ENCODE measurements at places on chromosomes 11 and 22. TPM values are rescaled to one million over a fixed set of nuclear protein-coding genes. Genes with fewer than 3 reads are reported as not detected.

RIC3 gene
- total RNA-seq: 9.1 TPM

SMIM38 gene
- total RNA-seq: 1.1 TPM

DNA sequence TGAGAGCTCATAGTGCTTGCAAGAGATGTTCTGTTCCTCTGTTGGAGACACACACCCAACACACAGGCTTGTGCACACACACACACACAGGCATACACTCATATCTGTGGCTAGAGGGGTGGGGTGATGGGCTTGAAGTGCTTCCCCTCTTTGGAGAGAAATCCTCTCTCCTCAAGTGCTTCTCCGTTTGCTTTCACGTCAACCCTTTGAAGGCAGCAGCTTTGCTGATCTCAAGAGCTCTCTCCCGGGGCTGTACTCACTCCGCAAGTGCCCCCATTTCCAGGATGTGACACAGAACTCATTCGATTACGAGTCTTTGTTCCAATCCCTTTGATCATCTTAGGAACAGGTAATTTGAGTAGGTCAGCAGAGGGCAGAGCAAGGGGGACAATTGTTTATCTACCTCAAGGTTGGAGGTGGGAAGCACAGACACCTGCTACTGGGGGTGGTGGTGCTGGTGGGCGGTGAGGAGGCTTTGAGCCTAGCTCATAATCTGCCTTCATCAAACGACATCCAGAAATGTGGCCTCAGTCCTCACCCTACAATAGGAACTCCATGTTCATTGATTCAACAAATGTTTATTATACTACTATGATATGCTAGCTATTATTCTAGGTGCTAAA, 529.8 kb upstream of the CADM1 start:
- DNase-seq: no peak
- H3K27ac ChIP-seq: peak overlapping the region; percentile 65
- H3K36me3 ChIP-seq: no peaks in the 10 kb centered on the region
- H3K4me3 ChIP-seq: no peak overlapping the region
- peaks cover 5% of the 10 kb centered on the region for H3K4me1 ChIP-seq

DNA sequence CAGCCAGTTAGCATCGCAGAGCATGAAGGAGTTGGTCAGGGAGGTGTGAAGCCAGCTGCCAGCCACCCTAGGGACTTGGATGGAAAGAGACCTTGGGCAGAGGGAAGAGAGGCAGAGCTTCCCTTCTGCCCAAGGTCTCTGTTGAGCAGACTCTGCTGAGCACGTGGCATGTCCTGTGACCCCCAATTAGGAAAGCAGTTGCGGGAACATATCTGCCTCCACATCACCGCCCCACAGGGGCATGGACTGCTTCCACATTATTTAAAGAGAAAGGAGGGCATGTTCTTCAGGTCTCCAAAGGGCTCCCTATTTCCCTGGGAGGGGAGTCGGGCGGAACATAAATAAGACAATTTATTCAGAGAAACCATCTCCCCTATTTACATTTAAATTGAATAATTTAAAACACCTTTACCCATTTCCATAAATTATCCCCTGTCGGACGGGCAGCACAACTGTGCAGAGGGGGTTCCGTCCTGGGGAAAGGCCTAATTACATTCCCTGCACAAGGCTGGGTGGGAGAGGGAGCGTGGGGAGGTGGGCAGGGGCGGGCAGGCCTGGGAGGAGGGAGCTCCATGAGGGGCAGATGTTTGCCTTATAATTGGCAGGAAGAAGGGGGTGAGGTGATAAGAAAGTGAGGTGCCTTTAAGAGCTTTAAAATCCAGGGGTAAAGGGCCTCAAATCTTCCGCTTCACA, 88.8 kb upstream of the THY1 start:
- H3K27me3 ChIP-seq: peaks cover 17% of the 10 kb centered on the region
- no peak overlapping the region for H3K27ac ChIP-seq
- no peak for DNase-seq
- no peak overlapping the region for H3K4me3 ChIP-seq

DNA sequence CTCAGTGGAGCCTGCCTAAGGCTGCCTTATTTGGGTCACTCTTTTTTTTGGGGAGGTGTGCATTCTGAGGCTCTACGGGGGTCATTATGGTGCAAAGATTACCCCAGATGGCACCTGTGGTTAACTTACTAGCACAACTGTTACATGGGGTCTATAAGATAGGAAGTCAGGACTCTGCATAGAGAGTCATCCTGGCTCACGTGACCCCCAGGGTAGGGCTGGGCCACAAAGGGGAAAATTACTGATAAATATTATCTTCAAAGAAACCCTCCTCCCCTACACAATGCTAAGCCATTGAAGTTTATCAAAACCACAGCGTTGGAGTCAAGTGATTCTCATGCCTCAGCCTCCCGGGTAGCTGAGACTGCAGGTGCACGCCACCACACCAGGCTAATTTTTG, 397.1 kb downstream of the MN1 start:
- H3K27me3 ChIP-seq: no peaks in the 10 kb centered on the region
- no peaks in the 10 kb centered on the region for H3K36me3 ChIP-seq
- no peak for DNase-seq
- peaks cover 19% of the 10 kb centered on the region for H3K4me1 ChIP-seq

DNA sequence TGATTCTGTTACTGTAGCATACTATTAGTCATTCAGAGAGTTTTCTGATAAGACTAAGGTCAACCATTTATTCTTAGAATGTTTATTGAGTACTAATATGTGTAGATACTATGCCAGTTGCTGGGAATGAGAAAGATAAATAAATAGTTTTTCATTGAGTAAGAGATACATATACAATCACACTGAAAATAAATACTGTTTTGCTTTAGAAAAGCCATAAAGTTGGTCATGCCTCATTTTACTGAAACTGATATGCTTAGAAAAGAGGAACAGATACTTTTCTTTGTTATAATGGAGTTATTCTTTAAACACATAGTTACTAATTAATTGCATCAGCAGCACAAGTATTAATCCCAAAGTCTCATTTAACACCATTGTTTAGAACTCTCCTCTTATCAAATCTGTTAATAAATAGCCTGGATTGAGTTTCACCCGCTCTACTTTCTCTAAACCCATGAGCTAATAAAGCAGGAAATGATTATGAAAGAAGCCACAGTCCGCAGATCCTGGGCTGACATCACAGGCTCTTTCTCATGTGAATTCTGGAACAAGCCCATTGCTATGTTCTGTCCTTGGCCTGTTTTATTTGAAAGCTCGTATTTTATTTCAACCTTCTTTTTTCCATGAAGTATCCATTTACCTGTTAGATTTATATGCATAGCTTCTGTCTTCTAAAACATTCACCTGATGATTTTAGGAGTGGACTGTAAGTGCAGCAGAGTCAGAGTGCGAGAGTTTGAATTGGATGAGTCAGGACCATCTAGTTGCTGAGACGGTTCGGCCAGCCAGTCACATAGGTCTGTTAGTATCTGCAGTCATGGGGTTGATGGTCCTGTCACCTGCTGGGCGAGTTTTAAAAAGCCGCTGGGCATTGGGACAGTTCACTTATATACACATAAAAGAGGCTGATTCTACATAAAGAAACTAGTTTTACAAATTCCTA, 35.5 kb downstream of the PIWIL4 start:
- no peaks in the 10 kb centered on the region for H3K27me3 ChIP-seq
- no peaks in the 10 kb centered on the region for H3K36me3 ChIP-seq
- no peak for DNase-seq
- H3K4me1 ChIP-seq: peaks cover 10% of the 10 kb centered on the region

GRCh38 chr11:12674936-12675696, 895 bp downstream of the TEAD1 start:
- peak overlapping the region; percentile 94 for H3K27ac ChIP-seq
- no peaks in the 10 kb centered on the region for H3K36me3 ChIP-seq
- H3K4me3 ChIP-seq: peak overlapping the region; percentile 97
- DNase-seq: no peak
- peaks cover 50% of the 10 kb centered on the region for H3K4me1 ChIP-seq
- H3K27me3 ChIP-seq: no peaks in the 10 kb centered on the region

DNA sequence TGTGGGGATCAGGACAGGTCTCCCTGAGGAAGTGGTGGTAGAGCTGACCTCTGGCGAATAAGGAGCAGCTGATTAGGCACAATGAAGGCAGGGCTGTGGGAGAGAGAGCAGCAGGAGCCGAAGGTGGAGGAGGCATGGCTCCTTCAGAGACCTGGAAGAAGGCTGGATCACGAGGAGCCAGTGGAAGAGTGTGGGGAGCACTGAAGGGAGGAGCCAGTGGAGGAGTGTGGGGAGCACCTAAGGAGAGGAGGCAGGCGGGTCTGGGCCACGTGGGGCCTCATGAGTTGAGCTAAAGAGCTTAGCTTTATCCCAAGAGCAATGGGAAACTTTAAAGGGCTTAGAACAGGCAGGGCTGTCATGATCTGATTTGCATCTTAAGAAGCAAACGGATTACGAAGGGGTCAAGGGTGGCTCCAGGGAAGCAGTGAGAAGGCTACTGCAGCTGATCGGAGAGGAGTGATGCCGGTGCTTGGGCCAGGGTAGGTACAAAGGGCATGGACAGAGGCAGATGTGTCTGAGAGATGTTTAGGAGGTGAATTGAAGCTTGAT, 44.9 kb upstream of the EIF3D start:
- DNase-seq: no peak
- no peaks in the 10 kb centered on the region for H3K27me3 ChIP-seq
- H3K36me3 ChIP-seq: no peaks in the 10 kb centered on the region
- H3K4me1 ChIP-seq: peaks cover 14% of the 10 kb centered on the region
- H3K4me3 ChIP-seq: no peak overlapping the region

DNA sequence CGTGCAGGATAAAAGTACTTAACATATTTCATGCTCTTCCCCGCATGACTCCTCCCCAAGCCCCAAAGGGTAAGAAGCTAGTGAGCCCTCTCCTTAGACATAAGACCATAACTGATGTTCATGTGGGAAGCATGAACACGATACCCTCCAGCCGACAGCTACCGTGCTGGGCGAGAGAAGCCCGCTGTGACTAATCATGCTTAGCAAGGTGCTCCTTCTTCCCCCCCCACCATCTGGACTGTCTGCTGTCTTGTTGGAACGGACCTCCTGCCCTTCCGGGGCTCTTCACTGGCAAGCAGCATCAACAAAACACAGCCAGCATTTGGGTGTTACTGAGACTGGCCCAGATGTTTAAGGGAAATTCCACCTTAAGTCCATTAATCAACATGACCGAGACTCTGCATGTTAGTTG, 200.6 kb downstream of the DBX1 start:
- H3K4me1 ChIP-seq: no peaks in the 10 kb centered on the region
- H3K36me3 ChIP-seq: no peaks in the 10 kb centered on the region
- no peak overlapping the region for H3K4me3 ChIP-seq
- no peak for DNase-seq

GRCh38 chr11:103587901-103588788, 448.3 kb upstream of the DDI1 start:
- H3K27ac ChIP-seq: no peak overlapping the region
- H3K4me3 ChIP-seq: no peak overlapping the region
- H3K27me3 ChIP-seq: no peaks in the 10 kb centered on the region
- H3K36me3 ChIP-seq: no peaks in the 10 kb centered on the region

- peaks cover 51% of the 10 kb centered on the region for H3K27me3 ChIP-seq
- H3K4me3 ChIP-seq: peak overlapping the region; percentile 74
- peaks cover 6% of the 10 kb centered on the region for H3K36me3 ChIP-seq
- H3K27ac ChIP-seq: no peak overlapping the region
- H3K4me1 ChIP-seq: peaks cover 4% of the 10 kb centered on the region
Observed at GRCh38 chr22:43860831-43861230, 1.5 kb downstream of the SULT4A1 start.

DNA sequence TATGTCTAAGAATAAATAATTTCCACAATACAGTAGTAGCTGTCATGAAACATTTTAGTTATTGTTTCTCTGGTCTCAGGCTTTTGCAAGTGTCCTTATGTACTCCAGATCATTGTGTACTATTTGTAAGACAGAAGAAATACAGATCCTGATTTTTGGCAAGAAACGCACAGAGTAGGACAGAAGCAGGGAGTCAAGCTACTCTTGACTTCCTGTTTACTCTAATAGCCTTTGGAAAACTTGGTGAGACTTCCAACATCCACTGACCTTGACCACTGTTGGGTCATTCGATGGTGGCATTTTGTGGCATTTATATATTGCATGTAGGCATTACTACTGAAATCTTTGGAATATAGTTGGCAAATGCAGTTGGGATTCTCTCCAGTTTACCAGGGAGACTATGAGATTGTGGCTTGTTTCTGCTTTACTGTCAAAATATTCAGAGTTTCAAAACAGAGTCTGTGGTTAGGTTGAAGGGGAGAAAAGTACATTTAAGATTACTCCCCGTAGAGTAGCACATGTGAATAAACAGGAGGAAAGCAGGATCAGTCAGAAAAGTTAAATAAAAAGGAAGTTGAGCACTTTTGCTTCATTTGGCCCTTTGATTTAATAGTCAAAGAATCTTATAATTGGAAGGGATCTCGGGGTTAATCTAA, 726.1 kb upstream of the CCDC90B start:
- H3K4me1 ChIP-seq: no peaks in the 10 kb centered on the region
- no peak overlapping the region for H3K4me3 ChIP-seq
- H3K27ac ChIP-seq: no peak overlapping the region
- DNase-seq: no peak
- H3K27me3 ChIP-seq: no peaks in the 10 kb centered on the region
- peaks cover 2% of the 10 kb centered on the region for H3K36me3 ChIP-seq

Data from neural crest cell (in vitro differentiated cells).